ENCODE measurements at places on chromosomes 16 and 17.

- peaks cover 20% of the 10 kb centered on the region for H3K4me1 ChIP-seq
- no peak for DNase-seq
- H3K27ac ChIP-seq: no peak overlapping the region
- H3K36me3 ChIP-seq: peaks cover under 1% of the 10 kb centered on the region
These were observed 3.9 kb downstream of the RAPGEFL1 start for GRCh38 chr17:40181205-40181604.

- DNase-seq: no peak
- no peaks in the 10 kb centered on the region for H3K36me3 ChIP-seq
- H3K4me3 ChIP-seq: no peak overlapping the region
These were observed 3.4 kb downstream of the DHX58 start for GRCh38 chr17:42109086-42109485.

DNA sequence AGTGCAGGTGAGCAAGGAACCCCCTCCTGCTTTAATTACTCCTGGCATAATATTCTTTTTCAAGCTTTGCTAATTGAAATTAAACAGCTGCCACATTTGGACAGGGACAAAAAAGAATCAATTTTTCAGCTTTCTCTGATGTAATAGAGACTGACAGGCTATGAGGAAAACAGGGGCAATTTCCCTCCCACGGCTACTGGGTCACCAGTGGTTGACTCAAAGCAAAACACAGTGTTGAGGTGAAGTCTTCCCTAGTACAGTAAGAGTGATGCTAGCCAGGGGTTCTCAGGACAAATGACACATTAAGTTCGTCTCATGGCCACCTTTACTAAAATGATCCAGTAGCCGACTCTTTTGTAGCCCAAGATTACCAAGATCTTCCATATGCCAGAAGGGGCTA is 38.6 kb upstream of the PMFBP1 start:
- 0 out of 2 replicates have a peak, but pooled peaks cover 9% of the 10 kb centered on the region for H3K36me3 ChIP-seq
- peaks cover 4% of the 10 kb centered on the region for H3K27me3 ChIP-seq
- no peak overlapping the region for H3K27ac ChIP-seq
- no peak overlapping the region for H3K4me3 ChIP-seq
- DNase-seq: no peak
- no peaks in the 10 kb centered on the region for H3K4me1 ChIP-seq

DNA sequence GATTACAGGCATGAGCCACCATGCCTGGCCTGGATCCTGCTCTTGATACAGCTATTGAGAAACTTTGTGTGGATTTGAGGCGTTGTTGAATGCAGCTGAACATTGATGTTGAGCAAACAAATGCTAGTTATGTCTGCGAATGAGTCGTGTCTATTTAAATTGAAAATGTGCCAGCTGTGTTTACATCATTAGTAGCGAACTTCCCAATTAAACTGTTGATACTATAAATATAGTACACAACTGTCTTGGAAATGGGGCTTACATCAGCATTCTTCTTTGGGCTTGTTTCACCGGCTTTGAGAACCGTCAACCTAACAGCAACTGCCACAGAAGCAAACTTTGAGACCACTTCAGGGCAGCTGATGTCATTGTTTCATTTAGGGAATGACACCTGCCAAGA is 251.9 kb downstream of the RBFOX1 start:
- no peak overlapping the region for H3K27ac ChIP-seq
- H3K4me1 ChIP-seq: no peaks in the 10 kb centered on the region
- DNase-seq: no peak
- H3K27me3 ChIP-seq: no peaks in the 10 kb centered on the region
- H3K36me3 ChIP-seq: peaks cover 3% of the 10 kb centered on the region

GRCh38 chr17:16215273-16215964 is at the start of gene NCOR1:
NCOR1 (minus strand) TSS chr17:16215534; CDS start chr17:16194569, 20,965 bp downstream.
- peak; percentile 88 for DNase-seq
- H3K27me3 ChIP-seq: no peaks in the 10 kb centered on the region
- H3K36me3 ChIP-seq: peaks cover 5% of the 10 kb centered on the region
- peaks cover 44% of the 10 kb centered on the region for H3K4me1 ChIP-seq
- peak within 1 kb of the TSS; percentile 84 for H3K27ac ChIP-seq

DNA sequence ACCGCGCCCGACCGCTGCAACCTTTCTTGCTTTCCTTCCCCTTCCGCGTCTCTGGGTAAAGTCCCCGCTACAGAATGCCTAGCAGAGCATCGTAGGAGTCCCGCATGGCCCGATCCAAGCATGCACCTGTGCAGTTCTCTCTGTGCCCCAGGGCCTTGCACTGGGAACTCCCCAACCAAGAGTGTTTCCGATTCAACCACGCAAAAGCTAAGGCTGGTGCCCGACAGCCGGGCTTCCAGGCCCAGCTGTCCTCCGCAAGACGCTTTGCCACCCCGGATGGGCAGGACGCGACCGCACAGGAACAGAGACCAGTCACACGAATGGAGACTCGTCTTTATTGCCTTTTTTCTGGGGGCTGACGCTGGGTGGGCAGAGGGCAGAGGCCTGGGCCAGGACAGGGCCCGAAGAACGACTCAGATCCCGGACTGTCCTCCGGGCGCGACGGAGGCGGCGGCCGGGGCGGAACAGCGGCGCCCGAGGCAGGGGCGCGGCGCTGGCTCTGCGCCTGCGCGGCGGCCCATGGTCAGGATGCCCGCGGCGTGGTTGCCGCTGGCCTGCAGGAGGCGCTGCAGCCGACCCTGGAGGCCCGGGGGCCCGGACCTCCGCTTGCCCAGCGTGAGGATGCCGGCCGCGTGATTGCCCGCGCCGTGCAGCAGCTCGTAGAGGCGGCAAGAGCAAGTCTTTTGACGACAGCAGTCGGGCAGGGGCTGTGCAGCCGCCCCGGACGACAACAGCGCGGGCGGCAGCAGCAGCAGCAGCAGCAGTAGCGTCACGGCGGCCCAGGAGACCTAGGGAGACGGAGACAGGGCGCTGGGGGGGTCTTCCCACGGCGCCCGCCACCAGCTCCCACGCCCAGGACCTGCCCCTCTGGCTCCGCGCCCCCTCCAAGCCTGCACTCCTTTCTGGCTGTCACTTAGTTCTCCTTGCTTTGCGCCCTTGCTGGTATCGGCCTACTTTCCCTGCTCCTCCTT is 1.2 kb downstream of the HCRT start:
- peak overlapping the region; percentile 80 for H3K4me3 ChIP-seq
- H3K4me1 ChIP-seq: peaks cover 24% of the 10 kb centered on the region
- peak overlapping the region; percentile 43 for H3K27ac ChIP-seq
- H3K27me3 ChIP-seq: peaks cover 12% of the 10 kb centered on the region
- H3K36me3 ChIP-seq: no peaks in the 10 kb centered on the region

DNA sequence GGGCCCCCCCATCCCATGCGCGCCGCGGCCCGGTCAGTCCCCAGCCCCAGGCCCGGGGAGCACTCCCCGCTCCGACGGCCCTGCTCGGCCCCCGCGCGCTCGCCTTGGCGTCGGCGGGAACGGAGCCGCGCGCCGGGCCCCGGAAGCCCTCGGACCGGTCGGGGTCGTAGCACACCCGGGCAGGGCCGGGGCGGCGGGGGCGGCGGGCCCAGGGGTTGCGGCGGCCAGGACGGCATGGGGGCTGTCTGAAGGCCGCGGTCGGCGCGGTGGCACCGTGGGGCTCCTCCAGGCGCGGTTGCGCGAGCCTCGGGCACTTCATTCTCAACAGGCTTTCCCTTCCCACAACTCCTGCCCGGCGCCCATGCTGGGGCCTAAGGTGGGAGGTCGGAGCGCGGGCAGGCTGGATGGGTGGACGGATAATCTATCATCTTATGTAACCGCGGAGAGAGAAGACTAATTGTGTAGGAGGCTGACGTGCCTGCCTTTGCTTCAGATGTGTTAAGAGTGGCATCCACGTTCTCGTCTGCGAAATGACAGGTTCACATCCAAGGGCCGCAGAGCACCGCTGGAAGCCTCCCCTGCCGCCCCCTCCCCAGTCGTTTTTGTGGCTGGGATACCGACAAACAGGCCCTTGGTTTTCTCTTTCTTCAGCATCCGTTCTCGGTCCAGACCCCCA is 708 bp downstream of the BAIAP2 start:
- peak overlapping the region; percentile 92 for H3K4me3 ChIP-seq
- H3K36me3 ChIP-seq: no peaks in the 10 kb centered on the region
- H3K27ac ChIP-seq: peak overlapping the region; percentile 71
- H3K27me3 ChIP-seq: peaks cover 10% of the 10 kb centered on the region
- peak; percentile 14 for DNase-seq

- no peak overlapping the region for H3K4me3 ChIP-seq
- peaks cover 25% of the 10 kb centered on the region for H3K27me3 ChIP-seq
- no peaks in the 10 kb centered on the region for H3K36me3 ChIP-seq
- DNase-seq: no peak
These were observed 13.0 kb downstream of the UNC45B start for GRCh38 chr17:35160354-35161201.

GRCh38 chr16:48540222-48540900 is 69.6 kb downstream of the N4BP1 start:
- no peak overlapping the region for H3K27ac ChIP-seq
- H3K4me3 ChIP-seq: no peak overlapping the region
- H3K4me1 ChIP-seq: no peaks in the 10 kb centered on the region
- H3K36me3 ChIP-seq: no peaks in the 10 kb centered on the region
- no peak for DNase-seq
- H3K27me3 ChIP-seq: peaks cover 8% of the 10 kb centered on the region

DNA sequence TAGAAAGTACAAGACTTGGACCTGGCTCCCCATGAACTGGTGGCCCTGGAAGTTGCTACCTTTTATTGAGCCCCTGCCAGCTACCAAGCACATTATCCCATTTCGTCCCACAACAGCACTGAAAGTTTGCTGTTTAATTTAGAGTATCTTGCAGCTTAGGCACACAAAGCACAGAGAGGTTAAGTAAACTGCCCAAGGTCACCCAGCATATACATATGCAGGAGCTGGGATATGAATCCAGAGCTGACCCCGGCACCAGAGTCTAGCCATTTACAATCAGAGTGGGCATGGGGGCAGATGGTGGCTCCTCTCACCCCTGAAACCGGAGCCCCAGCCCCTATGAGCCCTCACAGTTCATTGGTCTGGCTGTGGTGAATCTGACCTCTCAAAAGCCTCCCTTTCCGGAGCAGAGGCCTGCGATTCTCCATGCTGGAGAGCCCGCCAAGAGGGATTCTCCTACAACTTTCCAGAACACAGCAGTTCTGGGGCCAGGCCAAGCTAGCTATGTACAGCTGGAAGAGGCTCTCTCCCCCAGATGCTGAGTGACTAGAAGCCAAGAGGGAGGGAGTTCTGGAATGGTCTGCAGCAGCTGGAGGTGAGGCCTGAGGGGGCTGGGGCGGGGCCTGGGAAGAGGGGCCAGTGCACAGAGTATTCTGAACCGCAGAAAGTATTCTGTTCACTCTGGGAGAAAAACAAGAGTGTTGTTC is 58.3 kb downstream of the SREBF1 start:
- no peaks in the 10 kb centered on the region for H3K36me3 ChIP-seq
- H3K4me1 ChIP-seq: peaks cover 17% of the 10 kb centered on the region
- H3K27ac ChIP-seq: no peak overlapping the region
- no peak overlapping the region for H3K4me3 ChIP-seq
- H3K27me3 ChIP-seq: peaks cover 3% of the 10 kb centered on the region
- no peak for DNase-seq

GRCh38 chr16:54817940-54818574 is 112.6 kb upstream of the IRX5 start:
- no peaks in the 10 kb centered on the region for H3K36me3 ChIP-seq
- no peak for DNase-seq
- H3K4me1 ChIP-seq: no peaks in the 10 kb centered on the region
- H3K4me3 ChIP-seq: no peak overlapping the region

DNA sequence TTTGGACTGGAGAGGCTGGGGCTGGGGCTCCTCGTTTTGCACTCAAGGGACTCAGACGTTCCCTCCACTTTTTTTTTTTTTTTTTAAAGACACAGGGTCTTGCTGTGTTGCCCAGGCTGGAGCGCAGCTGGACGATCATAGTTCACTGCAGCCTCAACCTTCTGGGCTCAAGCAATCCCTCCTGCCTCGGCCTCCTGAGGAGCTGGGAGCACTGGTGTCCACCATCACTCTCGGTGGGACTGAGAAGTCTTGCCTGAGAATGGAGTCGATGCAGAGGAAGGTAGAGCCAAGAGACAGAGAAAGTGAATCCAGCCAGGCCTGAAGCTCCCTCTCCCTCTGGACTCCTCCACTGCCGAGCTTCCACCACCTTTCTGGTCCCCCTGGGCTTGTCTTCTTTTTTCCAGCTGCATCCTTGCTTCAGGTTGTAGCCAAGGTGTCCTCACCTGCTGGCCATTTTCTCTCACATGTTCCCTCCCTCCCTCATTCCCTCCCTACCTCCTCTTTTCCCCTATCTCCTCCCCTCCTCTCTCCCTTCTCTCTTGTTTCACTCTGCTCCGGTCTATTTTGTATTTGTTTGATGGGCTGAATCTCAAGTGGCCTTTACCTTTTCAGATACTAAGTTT is 233.8 kb downstream of the SNX29 start:
- H3K36me3 ChIP-seq: peaks cover 20% of the 10 kb centered on the region
- H3K27ac ChIP-seq: no peak overlapping the region
- peaks cover 19% of the 10 kb centered on the region for H3K4me1 ChIP-seq
- DNase-seq: no peak
- H3K4me3 ChIP-seq: no peak overlapping the region
- H3K27me3 ChIP-seq: peaks cover 3% of the 10 kb centered on the region

GRCh38 chr17:45018514-45018847 is 33.0 kb downstream of the DCAKD start:
- H3K27ac ChIP-seq: peak overlapping the region; percentile 74
- H3K27me3 ChIP-seq: peaks cover 5% of the 10 kb centered on the region
- H3K36me3 ChIP-seq: peaks cover 4% of the 10 kb centered on the region
- no peak for DNase-seq
- H3K4me1 ChIP-seq: peaks cover 25% of the 10 kb centered on the region
- peak overlapping the region; percentile 90 for H3K4me3 ChIP-seq

- peak overlapping the region; percentile 87 for H3K4me3 ChIP-seq
- DNase-seq: peak; percentile 43
- peaks cover 12% of the 10 kb centered on the region for H3K4me1 ChIP-seq
- H3K27ac ChIP-seq: peak overlapping the region; percentile 67
- H3K36me3 ChIP-seq: no peaks in the 10 kb centered on the region
- H3K27me3 ChIP-seq: peaks cover 9% of the 10 kb centered on the region
These were observed 996 bp upstream of the CPNE2 start for GRCh38 chr16:57091200-57091974.

DNA sequence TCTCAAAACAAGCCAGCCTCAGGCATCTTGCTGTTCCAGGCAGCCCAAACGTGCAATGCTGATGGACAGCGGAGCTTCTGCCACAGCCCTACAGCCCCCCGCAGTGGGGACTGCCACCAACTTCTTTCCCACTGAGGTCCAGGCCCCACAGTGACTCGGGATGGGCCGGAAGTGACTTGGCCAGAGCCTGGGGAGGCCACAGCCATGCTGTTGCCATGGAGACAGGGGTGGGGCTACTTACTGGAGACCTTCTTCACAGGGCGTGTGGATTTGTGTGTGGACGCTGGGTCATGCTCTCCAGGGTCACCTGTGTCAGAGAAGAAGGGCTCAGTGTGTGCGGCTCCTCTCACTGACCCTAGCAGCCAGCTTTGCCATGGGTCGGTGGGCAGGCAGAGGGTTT is 15.0 kb downstream of the TRIM25 start:
- H3K4me1 ChIP-seq: peaks cover 23% of the 10 kb centered on the region
- no peak overlapping the region for H3K27ac ChIP-seq
- no peak for DNase-seq

- DNase-seq: no peak
- H3K4me1 ChIP-seq: no peaks in the 10 kb centered on the region
- H3K27ac ChIP-seq: no peak overlapping the region
- H3K4me3 ChIP-seq: no peak overlapping the region
- H3K27me3 ChIP-seq: no peaks in the 10 kb centered on the region
These were observed 523.0 kb upstream of the CA10 start for GRCh38 chr17:52681480-52681879.
